T-helper 2 cell treated with Interferon-gamma antibody and Interleukin-4, amounts not matched to agents 5 μg/mL and 100 μg/mL, for 36 hours (primary cell): ENCODE measurements at places on chromosomes 4 and X.
A peak's percentile ranks its signal among the peaks of the same experiment; 100 is the strongest.

GRCh38 chrX:135572436-135572835 lies 52.0 kb downstream of the INTS6L start:
- no peak for DNase-seq

- no peak for DNase-seq
These were observed 27.5 kb upstream of the HMGB3 start for GRCh38 chrX:150955590-150955989.

DNA sequence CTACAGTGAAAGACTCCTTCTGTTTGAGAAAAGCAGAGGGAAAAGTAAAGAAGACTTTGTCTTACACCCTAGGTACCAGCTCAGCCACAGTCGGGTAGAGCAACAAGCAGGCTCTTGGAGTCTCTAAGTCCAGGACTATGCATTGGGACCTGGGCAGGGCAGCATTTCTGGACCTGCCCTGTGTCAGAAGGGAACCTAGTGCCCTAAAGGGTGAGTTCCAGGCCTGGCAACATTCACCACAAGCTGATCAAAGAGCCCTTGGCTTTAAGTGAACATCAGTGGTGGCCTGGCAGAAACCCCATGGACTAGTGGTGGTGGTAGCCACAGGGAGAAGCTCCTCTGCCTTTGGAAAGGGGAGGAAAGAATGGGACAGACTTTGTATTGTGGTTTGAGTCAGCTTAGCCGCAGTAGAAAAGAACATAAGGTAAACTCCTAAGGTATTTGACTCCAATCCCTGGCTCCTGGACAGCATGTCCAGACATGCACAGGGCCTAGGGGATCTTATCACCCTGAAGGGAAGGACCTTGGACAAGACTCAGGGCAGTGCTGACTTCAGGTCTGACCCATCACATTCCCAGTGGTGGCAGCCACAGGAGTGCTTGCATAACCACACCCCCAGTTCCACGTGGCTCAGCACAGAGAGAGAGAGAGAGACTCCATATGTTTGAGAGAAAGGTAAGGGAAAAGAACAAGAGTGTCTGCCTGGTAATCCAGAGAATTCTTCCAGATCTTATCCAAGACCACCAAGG lies 32.6 kb downstream of the CCDC158 start:
- no peak for DNase-seq

DNA sequence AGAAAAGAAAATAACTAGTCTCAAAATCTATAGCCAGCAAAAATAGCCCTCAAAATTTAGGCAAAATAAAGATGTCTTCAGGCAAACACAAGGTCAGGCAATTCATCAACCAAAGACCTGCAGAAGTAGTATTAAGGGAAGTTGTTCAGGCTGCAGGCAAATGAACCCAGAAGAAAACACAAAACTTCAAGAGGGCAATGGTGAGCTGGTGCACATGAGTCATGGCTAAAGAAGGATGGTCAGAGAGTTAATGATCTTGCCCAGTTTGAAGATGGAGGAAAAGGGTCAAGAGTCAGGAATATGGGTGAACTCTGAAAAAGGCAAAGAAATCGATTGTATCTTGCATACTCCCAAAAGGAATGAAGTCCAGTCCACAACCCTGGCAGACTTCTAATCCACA lies 83.1 kb upstream of the FAT4 start:
- no peak for DNase-seq

- DNase-seq: no peak
These were observed 120.8 kb downstream of the ZNF518B start for GRCh38 chr4:10336471-10336870.

DNA sequence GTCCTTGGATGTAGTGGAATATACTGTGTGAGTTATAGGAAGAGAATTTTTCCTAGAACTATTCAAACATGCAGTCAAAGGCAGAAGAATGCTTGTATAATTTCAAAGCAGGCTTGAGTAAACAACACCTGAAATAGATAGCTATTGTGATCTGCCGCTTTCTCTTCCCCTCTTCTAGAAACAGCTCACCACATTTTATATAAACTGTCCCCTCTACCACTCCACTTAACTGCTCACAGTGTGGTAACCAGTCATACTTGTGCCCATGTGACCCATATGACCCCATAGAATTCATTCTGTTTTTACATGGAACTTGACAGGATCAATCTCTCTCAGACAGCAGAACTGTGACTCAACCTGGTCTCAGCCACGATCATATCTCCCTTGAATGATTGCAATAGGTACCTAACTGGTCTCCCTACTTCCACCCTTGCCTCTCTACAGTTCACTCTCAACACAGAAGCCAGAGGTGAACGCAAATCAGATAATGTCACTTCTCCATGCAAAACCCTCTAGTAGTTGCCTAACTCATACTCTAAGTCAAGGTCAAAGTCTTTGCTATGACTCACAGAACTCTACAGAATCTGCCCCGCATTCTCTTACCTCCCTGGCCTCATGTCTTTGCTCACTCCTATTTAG lies 85.6 kb upstream of the EFHC2 start:
- DNase-seq: peak; percentile 16

DNA sequence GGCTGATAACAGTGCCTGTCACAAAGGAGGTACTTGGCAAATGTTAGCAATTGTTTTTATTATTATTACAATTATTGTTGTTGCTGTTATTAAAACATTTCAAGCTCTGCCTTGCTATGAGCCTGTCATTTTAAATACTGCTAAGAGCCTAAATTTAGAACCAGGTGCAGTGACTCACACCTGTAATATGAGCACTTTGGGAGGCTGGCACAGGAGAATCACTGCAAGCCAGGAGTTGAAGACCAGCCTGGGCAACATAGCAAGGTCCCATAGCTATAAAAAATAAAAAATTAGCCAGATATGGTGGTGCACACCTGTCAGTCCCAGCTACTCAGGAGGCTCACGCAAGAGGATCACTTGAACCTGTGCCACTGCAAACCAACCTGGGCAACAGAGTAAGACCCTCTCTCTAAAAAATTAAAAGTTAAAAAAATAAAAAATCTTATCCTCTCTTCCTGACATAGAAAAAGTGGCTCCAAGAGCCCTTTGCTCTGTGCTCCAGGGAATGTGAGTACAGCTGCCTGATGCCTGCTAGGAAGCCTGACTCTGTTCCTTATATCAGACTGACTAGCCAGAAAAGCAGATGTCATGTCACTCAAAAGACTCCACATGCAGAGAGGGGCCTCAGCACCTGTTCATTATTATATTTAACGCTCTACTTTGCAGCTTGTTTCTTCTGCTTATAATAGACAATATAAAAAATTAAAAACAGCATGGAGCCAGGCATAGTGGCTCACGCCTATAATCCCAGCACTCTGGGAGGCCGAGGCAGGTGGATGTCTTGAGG lies 234.0 kb downstream of the OPHN1 start:
- no peak for DNase-seq
